Uterus (tissue), 4 donors: ENCODE measurements at places on chromosomes 1 and 21. TPM values are rescaled to one million over a fixed set of nuclear protein-coding genes. Genes with fewer than 3 reads are reported as not detected.

Gene NAXE
- total RNA-seq: 39.5 TPM

Gene PGBD5
- under 0.01 TPM for total RNA-seq

- peak; percentile 15 for DNase-seq
These were observed 716.9 kb downstream of the ADGRL2 start for GRCh38 chr1:82517586-82517985.

DNA sequence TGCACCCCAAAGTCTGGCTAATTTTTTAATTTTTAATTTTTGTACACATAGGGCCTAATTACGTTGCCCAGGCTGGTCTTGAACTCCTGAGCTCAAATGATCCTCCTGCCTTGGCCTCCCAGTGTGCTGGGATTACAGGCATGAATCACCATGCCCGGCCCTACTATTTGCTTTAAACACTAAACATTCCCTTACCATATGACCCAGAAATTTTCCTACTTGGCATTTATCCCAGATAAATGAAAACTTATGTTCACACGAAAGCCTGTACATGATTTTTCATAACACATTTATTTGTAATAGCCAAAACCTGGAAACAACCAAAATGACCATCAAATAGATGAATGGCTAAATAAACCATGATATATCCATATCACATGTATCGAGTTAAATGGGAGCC lies 35.8 kb downstream of the NDUFS5 start:
- no peak for DNase-seq

GRCh38 chr21:35309316-35309715 lies 260.2 kb upstream of the RUNX1 start:
- DNase-seq: no peak

DNA sequence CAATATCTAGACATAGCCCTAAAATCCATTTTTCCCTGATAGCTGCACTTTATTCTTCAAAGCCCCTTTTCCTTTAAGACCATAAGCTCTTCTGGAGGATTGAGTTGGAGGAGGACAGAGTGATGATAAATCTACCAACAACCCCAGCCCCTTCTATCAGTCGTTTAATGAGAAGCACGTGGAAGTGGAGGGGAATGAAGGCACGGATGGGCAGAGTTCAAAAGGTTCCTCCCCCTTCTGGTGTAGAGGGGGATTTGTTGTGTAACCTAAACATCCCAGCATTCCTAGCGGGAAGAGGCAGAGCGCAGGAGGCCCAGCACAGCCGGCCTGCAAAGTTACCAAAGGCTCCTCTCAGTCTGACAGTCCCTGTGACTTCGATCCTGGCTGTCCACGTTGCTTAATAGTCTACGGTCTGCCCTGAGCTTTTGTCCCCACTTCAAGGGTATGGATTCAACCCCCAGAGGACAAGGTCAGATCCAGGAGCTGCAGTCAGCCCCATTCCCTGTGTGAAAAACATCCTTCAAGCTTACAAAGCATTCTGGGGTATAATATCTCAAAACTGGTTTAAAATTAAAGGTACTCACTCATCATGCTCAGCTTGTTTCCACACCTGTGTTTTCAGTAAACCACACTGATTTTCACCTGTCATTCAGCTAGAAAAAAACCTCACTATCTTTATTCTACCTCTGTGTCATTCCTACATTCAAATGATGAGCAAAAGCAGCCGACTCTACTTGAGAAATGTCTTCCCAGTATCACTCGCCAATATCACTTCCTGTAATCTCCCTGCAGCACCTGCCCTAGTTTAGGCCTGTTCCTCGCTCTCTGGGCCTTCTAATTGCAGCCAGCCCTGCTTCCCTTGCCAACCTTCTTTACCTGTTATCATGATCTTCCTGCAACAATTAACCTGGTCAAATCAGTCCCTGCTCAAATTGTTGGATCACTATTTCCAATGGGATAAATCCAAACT lies 117.9 kb downstream of the PLPP3 start:
- DNase-seq: no peak

DNA sequence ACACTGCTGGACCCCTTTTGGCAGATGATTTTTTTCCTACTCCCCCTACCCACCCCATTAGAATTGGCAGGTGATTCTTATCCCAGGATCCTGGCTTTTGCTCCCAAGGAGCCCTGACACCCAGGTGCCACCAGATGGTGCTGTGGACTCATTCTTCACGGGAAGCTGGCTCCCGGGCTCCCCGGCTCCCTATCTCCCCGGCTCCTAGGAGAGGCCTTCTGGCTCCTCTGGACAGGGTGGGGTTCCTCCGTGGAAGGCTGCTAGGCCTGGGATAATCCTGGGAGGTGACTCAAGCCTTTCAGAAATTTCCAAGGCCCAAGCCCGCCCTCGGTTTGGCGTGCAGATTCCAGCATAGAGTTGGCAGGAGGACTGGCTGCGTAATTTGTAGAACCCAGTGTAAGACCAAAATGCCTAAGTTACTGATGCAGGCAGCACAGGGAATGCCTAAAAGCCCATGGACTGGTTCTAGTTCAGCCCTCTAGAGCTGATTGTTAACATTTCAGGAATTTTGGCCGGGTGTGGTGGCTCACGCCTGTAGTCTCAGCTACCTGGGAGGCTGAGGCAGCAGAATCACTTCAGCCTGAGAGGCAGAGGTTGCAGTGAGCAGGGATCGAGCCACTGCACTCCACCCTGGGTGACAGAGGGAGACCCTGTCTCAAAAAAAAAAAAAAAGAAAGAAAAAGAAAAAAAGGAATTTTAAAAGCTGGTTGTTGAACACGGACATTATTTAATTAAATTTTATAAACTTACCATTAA lies 6.8 kb upstream of the BSDC1 start:
- DNase-seq: peak; percentile 88
